ENCODE measurements at places on chromosomes 5 and 9.

DNA sequence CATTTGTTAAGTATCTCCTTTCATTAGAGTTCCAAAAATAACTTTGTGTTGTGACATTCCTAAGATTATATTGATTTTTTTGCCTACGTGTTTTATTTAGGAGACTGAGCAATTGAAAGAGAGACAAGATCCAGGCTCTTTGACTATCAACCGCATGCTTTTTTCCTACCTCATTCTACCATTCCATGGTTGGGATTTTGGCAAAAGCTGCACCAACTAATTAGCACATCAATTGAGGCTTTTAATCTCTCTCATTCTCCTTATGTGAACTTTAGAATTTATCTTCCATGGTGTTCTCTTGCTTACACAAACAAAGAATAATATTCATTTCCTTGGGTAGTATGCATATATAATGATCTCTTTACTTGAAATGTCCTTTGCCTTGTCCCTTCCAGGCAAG, 338.7 kb upstream of the SMC2 start:
- no peak for DNase-seq

DNA sequence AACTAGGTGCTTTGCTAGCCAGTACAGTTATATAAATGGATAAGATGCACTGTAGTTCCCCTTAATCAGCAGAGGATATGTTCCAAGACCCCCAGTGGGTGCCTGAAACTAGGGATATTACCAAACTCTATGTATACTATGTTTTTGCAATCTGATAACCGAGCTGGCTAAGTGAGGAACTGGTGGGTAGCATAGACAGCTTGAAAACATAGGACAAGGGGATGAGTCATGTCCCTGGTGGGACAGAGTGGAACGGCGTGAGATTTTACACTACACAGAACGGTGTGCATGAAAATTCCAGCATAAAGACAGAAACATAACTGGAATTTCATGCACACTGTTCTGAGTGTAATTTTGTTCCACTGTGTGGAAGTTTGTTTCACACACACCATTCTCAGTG, 86.9 kb downstream of the BASP1 start:
- no peak for DNase-seq

- no peak for DNase-seq
These were observed 196.9 kb downstream of the VPS13A start for GRCh38 chr9:77374266-77374665.

- no peak for DNase-seq
These were observed 7.6 kb downstream of the NTRK2 start for GRCh38 chr9:84677080-84677479.

DNA sequence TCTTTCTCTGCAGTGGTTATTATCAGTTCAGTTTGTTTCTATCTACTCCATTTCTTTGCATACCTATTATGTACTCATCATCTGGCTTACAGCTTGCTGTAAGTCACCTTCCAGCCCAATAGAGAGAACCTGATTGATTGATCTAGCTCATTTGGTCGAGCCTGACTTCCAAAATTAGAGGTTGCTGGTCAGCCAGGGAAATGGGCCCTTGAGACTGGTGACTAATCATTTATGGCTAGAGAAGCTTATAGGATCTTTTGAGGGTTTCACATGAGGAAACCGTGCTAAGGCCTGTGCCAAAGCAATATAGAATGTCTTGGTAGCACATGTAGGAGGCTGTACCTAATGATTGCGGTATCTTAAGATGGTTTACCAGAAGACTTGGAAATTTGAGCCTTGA, 5.8 kb downstream of the SREK1 start:
- DNase-seq: no peak

DNA sequence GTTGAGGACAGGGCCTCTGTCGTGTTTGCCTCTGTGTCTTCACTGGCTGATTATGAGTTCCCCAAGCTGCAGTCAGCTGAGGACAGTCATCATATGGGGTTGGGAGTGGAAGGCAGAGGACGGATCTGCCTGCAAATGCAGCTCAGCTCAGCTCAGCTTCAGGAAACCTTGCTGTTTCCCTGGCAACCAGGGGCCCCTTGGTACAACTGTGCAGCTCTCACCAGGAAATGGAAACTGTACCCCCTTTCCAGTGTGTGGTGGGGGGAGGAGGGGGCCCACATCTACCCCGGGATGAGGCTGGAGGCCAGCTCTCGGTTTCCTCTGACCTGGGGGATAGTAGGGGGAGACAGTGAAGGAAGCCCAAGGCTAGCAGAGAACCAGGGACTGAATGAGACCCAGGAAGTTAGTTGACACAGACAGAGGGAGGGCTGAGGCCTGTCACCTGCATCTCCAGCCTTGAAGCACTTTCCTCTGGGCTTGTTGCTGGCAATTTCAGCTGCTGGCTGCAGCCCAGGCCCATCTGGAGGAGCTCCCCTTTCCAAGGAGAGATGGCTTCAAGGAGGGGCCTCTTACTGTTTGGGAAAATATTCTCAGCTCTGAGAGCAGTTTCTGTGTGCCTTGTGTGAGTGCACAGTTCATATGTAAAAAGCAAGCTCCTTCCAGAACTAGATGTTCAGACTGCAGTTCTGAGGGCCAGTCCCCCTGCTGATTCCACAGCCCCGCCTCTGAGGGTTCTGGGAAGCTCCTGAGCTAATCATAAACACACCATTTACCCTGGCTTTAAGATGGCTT, 6.9 kb downstream of the ANXA6 start:
- no peak for DNase-seq

DNA sequence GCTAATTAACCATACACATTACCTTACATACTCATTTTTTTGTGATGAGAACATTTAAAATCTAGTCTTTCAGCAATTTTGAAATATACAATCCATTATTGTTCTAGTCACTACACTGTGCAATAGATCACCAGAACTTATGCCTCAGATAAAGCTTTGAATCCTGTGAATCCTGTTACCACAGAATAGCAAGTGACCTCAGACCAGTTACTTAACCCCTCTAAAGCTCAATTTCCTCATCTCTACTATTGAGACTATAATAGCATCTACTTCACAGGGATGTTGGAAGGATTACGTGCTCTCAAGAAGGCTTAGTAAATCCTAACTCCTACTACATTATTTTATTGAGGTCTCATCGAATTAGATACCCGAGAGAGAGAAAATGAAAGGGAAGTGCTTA, 60.2 kb upstream of the PIP5K1B start:
- no peak for DNase-seq

GRCh38 chr5:36897616-36898015, 21.0 kb downstream of the NIPBL start:
- no peak for DNase-seq

DNA sequence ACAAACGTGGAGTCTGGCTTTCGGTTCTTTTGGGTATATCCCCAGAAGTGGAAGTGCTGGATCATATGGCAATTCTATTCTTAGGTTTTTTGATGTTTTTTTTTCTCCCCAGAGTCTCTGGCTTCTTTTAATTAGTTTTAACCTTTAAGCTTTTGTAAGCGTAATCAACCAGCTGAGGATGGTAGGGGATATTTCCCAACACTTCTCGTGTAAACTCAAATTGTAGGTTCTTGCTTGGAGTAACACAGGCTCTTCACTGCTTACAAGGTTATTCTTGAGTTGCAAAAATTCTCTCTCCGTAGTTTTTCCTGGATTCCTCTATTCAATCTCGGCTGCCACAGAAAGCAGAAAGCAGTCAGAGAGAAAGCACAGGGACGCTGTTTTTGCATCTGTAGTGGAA, 11.9 kb downstream of the LAMC3 start:
- DNase-seq: no peak

DNA sequence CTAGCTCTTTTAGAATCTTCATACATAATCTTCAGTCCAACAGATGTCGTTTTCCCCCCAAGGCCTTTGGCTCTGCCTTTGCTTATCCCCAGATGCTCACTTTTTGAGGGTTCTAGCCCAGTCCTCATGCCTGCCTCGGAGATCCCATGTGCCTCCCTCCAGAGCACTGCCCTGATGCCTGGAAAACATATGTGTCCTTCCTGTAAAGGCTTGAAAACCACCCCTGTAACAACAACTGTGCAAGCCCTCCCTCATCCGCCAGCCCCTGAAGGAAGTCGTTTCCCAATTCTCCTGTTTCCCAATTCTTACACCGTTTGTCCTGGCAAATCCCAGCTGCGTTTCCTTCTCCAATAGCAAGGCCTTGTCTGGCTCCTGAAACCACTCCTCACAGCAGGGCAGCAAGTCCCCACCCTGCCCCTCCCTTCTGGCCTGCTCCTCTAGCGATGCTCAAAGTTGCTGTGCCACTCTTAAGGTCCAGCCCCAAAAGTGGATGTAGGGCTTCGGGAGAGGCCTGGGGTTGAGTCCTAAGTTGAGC, 52.2 kb downstream of the SLC36A1 start:
- no peak for DNase-seq

DNA sequence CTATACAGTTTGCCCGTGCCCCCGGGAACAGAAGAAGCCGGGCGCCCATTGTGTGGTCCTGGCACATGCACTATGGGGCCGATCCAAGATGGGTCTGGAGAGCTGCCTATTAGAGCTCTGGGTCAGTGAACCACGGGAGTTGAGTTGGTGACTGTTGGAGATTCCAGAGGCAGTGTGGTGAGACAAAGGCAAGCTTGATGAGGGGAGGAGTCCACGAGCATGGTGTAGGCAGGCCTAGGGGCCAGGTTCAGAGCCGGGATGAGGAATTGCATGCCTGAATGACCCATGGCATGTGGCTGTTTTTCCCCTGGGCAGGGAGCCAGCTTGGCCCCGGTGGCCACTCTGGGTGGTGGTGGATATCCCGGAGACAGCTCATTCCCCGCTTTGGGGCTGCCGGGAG, 84.4 kb upstream of the STC2 start:
- no peak for DNase-seq

GRCh38 chr9:65403721-65404120, 118.7 kb upstream of the FOXD4L5 start:
- no peak for DNase-seq

DNA sequence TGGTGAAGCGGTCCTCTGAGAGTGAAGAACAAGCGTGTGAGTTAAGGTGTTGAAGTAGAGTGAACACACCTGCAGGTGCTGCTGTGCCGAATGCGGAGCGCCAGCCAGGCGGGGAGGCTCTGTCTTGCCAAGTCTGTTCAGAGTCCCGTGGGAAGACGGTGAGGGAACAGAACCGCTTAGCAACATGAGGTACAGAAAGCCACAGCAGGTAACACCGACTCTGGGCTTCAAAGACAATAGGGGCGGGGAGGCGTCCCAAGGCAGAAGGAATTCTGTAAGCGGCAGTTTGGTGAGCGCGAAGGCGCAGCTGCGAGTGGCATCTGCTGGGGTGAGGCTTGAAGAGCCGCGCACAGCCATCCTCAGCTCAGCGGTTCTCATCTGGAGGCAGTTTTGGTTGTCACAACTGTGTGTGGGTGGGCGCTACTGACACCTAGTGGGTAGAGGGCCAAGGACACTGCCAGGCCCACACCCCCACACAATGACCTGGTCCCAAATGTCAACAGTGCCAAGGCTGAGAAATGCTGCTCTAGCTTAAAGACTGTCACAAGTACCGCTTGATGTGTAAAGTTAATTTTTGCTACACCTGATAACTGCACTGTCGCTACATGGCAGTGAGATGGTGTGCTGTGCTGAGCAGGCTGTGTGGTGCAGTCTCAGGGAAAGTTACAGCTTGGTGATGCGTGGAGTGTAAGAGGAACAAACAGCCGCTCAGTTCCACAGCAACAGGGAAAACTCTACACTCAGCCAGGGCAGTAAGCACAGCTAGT, 67.4 kb upstream of the TBC1D9B start:
- DNase-seq: no peak

GRCh38 chr5:116076496-116076895, 8.3 kb upstream of the COMMD10 start:
- no peak for DNase-seq

All from stimulated activated CD4-positive, alpha-beta T cell treated with anti-CD3 and anti-CD28 coated beads, Interleukin-1b, Interleukin-23, amount 100 ng/mL, for 1 hour (primary cell).